ENCODE measurements at places on chromosomes 3 and 15. TPM values are rescaled to one million over a fixed set of nuclear protein-coding genes. Genes with fewer than 3 reads are reported as not detected.

DNA sequence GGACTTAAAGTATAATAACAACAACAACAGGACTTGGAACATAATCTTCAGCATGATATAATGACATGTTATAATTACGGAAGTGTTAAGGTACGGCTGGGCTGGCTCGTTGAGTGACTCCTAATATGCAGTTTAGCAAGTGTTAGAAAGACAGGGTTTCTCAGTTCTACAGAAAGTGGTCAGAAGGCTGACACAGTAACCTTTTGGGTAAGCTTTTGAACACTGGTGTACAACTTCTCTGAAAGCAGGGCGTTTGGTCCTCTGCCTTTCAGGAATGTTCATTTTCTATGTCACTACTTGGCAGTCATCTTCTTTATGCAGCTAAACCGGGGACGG, 133.3 kb upstream of the SLC2A2 start:
- DNase-seq, result no peak

DNA sequence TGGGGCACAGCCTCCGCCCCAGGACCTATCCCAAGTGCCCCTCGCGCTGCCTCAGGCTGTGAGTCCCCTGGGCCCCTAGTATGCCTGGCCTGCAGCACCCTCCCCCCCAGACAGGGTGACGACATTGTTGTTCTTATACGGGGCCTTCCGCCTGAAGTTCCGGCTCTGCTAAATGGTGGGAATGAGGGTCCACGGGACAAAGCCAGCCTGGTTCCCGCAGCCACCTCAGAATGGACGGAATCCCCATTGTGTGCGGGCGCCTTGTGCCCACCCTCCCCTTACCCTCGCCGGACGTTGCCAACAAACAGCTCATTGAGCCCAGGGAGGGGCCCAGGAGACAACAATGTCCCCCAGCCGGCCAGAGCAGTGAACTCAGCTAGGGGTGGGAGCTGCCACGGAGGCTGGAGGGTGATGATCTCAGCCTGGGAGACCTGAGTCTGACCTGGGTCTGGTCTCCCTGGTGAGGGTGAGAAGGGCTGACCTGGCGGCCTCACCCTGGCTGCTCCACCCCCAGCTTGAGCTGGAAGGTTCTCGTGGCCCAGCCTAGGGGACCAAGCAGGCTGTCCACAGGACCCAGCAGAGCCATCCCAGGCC, 10.2 kb upstream of the DLL4 start:
- DNase-seq, result no peak

- no peak for DNase-seq
Observed at GRCh38 chr15:55267401-55268175, 22.0 kb downstream of the RAB27A start.

DNA sequence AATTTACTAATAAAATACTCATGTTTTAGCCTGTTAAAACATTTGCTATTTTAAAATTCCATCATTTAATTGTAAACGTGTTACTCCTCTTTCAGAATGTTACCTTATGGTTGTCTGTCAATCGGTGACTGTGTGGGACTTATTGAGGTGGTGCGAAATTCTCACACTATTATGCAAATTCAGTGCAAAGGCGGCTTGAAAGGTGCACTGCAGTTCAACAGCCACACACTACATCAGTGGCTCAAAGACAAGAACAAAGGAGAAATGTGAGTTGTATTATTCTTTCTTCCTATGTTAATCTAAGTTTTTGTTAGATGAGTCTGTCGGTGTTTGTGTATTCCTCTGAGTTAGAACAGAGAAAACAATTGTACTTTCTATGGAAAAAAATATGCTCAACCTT, 21.7 kb downstream of the KCNMB3 start:
- DNase-seq, result no peak

GRCh38 chr3:139312959-139313358, 30.9 kb upstream of the MRPS22 start:
- DNase-seq, result no peak

DNA sequence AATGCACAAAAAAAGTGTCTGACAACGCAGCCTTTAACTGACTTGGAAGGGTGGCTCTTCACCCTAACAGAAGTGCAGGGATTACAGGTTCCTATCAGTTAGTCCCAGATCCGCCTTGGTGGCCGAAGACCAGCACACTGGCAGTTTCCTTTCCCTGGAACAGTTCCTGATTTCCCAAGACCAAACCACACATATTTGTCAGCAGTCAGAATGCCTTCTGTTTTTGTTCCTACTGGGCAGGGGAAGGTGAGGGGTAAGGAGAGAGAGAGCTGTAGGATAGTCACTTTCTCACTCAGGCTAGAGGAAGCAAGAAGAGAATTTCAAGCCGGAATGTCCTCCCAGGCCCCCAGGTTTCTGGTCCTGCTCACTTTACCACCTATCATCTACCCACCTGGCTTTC, 9.2 kb downstream of the CXCR6 start:
- DNase-seq, result no peak

DNA sequence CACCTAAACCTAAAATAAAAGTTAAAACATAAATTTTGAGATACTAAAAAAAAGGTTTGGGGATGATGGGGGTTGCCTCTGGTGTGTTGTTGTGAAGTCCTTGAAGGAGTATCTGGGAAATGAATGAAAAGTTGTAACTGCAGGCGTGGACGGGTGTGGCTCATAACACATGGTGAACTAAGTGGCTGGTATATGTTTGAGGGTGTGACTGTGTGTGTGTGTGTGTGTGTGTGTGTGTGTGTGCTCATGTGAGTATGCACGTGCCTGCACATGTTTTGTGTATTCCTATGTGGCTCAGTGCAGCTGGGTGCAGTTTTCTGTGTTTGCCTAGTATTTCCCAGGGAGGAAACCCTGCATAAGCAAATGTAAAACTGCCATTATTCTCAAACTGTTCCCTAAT, 229.9 kb upstream of the TRIM42 start:
- no peak for DNase-seq

GRCh38 chr15:49865925-49866757, 245.3 kb downstream of the DTWD1 start:
- no peak for DNase-seq

DNA sequence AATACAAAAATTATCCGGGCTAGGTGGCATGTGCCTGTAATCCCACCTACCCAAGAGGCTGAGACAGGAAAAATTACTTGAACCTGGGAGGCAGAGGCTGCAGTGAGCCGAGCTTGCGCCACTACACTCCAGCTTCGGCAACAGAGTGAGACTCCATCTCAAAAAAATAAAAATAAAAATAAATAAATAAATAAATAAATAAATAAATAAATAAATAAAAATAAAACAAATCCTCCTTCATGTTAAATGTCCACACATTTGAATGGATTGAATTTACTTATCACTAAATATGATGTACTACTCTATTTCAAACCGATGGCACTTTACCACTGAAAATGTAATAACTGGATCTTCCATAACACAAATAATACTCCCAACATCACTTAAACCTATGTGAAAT, 36.3 kb downstream of the ZBTB20 start:
- no peak for DNase-seq

DNA sequence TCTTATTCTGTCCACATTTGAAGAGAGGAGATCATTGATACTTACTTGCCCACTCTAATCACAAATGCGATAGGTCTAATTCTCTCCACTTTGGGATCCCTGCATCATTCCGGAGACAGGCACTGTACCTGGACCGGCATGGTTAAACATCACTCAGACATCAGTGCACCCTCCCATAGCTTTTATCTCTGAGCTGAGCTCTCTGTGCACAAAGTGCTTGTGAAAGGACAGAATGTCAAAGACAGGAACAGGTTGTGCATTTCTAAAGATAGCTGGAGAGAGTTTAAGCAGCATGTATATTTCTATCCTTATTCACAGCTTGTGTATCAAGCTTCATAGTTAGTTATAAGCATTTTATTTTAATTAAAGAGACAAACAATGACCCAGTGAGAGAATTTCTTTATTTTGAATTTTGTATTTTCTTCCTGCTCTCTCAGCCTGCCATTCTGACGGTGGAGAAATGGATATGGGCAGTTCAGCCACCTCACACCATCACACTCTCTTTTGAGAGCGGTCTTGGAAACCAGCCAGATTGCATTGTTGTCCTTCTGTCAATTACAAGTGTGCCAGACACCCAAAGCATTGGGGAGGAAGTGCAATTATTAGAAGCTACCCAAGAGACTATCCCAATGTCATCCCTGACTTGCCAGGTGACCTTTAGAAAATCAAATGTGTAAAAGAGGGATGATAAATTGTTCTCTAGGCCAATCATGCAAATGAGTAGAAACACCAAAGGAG, 65.2 kb upstream of the CHL1 start:
- DNase-seq, result no peak

- DNase-seq, result no peak
Observed at GRCh38 chr3:48268381-48268935, 27.6 kb downstream of the ZNF589 start.

DNA sequence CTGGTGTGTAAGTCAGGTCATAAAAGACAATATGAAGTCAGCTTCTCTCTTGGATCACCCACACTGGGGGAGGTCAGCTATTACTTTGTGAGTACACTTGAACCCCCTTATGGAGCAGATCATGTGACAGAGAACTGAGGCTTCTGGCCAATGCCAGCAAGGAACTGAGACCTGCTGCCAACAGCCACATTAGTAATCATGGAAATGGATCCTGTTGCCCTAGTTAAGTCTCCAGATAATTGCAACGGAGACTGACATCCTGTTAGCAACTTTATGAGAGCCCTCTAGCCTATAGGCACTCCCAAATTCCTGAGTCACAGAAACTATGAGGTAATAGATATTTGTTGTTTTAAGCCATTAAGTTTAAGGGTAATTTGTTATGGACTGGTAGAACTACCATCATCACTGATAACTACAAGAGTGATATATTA, 110.4 kb upstream of the GMNC start:
- no peak for DNase-seq

DNA sequence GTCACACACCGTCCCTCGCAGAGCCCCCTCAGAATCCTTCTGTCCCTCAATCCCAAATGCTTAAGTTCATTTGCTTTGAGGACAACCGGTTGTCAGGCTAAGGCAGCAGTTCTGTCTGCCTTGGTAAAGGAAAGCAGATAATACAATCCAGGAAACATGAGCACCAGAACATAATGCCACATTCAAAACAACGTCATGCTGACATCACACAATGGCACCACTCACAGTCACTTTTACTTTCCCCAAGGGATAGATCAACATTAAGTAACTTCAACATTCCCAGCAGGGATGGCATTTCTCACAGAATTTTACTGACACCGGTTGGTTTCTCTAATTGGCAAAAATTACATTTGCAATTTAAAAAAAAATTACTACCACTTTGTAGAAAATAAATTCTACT, 74.6 kb upstream of the PSMD6 start:
- no peak for DNase-seq

DNA sequence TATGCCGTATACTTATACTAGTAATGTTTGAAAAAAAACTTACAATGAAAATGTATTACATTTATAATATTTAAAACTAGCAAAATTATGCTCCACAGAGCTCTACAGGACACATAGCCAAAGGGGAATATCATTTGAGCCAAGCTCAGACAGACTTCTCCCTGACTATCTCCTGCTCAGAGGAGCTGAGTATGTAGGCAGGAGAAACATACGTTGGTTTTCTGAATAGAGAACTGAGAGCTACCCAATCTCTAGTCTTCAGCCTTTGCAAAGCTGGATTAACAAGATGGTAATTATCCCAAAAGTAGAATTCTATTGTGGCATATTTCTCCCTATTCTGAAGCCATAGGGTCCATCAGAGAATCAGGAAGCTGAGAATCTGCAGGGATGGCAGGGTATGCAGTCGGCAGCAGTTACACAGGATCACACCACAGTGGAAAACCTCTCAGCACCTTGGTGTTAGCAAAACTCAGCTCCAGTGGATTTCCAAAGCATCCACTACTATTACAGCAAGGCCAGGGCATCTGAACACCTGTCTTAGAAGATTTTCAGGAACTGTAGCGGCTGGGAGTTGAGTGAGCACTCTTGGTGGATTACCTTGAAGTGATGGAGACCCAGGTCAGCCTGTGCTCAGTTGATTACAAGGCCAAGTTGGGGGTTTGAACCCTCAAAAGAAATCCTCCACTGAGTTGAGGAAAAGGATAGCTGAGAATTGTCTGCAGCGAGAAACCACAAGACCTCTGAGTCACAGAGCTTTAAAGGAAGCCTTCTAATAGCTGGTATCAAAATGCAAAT, 30.1 kb downstream of the GPR15 start:
- no peak for DNase-seq

The DNAH12 gene
- 2.0 TPM for polyA plus RNA-seq

The CRABP1 gene
- polyA plus RNA-seq, result 52.7 TPM

The FANCD2OS gene
- polyA plus RNA-seq, result not detected

The DAZL gene
- polyA plus RNA-seq, result not detected

The CLDN1 gene
- 80.9 TPM for polyA plus RNA-seq

The CHAC1 gene
- 2.5 TPM for polyA plus RNA-seq

The AGBL1 gene
- 0.08 TPM for polyA plus RNA-seq

The CHCHD6 gene
- 21.5 TPM for polyA plus RNA-seq

The CPLX3 gene
- not detected for polyA plus RNA-seq

All from right renal cortex interstitium (tissue), 3 donors.